ENCODE measurements at places on chromosomes 6 and 20.

GRCh38 chr6:24401458-24401857, 1.3 kb upstream of the MRS2 start:
- no peak for DNase-seq

GRCh38 chr6:11143394-11144371, 32.2 kb upstream of the ERVFRD-1 start:
- peak; percentile 57 for DNase-seq

DNA sequence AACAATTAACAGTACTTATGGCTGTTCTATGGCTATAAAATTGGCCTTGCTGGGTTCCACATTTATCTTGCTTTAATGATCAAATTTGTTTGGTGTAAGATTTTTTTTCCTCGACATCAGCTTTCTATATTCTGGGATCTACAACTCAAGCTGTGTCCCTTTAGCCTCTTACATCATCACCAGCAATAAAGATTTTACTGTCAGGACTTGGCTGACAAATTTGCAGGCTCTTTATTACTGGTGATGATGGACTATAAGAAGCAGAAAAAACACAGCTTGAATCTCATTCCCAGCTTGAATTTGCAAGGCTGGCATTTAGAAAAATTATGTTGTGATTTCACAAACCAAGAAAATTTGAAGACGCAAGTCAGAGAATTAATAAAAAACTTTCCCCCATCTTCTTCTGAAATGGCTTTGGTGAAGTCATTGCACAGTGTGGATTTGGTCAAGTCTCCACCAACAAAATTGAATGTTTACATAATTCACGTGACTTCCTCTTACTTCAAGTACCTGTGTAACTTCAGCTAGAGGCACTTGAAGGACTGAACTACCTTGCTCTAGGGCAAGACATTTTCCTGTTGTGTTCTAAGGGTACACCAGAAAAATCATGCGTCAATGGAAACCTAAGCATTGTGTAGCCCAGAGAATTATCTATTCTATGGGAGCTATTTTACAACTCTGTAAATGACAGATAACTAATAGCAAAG, 175.0 kb downstream of the CBLN4 start:
- DNase-seq: no peak

DNA sequence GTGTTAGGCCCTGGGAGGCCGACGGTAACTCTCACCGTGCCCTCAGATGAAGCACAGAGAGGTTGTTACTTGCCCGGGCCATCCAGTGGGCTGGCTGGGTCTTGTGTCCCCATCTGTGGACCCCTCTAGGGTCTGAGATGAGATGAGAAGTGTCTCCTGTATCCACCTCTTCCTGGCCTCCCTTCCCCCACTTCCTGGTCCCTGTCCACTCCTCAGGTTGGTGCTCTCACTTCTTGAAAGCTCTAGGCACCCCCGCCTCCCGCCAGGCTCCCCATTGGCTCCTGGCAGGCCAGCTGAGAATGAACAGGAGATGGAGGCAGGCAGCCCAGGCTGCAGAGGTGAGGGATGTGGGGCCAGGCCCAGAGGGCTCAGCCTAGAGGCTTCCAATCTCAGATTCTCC, 1.5 kb downstream of the MMP24OS start:
- no peak for DNase-seq

DNA sequence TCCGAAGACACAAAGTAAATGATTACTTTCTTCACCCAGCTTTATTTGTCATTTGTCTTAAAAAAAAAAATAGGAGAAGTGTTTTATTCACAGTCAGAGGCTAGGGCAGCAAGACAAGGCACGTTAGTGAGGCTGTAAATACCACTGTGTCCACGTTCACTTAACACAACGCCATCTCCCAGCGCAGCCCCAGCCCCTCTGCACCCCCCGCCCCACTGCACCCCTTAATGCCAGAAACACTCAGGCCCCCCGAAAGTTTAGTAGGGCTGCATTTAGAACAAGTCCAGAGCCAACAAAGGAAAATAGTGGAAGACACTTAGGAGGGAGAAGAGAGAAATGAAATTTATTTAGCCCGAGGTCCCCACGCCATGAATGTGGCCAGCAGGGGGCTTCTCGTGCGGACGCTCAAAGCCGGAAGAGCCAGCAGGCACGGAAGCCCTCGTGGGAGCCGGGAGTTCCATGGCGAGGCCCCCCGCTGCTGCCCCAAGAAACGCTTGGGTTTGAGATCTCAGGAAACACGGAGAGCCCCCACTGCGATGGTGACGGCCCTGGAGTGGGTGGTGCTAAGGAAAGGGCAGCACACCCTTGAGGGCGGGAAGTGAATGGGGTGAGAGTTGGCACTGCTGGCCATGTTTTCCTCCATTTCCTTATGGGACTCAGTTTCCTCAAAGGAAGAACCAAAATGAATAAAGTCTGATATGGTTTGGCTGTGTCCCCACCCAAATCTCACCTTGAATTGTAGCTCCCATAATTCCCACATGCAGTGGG, 50.2 kb downstream of the IYD start:
- DNase-seq: no peak

- no peak for DNase-seq
These were observed 100.0 kb downstream of the PRDM1 start for GRCh38 chr6:106186172-106186571.

DNA sequence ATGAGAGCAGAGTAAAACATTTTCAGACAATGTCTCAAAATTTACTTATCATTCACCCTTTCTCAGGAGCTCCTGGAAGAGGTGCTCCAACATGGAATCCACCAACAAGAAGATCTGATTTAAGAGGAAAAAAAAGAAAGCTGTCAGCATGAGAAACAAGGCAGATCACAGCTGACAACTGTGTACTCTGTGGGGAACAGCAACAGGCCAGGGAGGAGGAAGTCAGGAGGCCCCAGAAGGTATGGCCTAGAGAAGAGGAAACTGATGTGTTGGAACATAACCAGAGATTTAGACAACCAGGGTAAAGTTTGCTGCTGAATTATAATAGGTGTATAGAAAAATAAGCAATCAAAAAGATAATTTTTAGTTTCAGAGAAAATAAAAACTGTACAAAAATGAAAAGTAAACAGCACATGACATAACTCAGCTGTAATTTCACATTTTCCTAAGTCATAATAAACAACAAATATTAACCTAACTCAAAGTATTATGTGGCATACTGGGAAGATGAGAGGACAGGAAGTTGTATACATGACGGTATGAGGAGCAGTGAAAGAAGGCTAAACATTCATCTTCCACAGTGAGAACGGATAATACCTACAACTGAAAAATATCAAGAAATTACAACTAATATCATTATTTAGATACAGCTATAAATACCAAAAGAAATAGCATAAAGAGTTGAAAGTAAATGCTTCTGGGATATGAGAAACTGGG, 113.6 kb upstream of the EMILIN3 start:
- DNase-seq: no peak

- no peak for DNase-seq
These were observed 640.2 kb downstream of the PTPRT start for GRCh38 chr20:42549496-42549895.

- no peak for DNase-seq
These were observed 42.4 kb upstream of the GCLC start for GRCh38 chr6:53587291-53587690.

- DNase-seq: no peak
These were observed 158.0 kb upstream of the PMEPA1 start for GRCh38 chr20:57867807-57868206.

- DNase-seq: no peak
These were observed 303.6 kb upstream of the SLC35B3 start for GRCh38 chr6:8738951-8739350.

GRCh38 chr20:41085606-41086005, 51.7 kb upstream of the PLCG1 start:
- no peak for DNase-seq

DNA sequence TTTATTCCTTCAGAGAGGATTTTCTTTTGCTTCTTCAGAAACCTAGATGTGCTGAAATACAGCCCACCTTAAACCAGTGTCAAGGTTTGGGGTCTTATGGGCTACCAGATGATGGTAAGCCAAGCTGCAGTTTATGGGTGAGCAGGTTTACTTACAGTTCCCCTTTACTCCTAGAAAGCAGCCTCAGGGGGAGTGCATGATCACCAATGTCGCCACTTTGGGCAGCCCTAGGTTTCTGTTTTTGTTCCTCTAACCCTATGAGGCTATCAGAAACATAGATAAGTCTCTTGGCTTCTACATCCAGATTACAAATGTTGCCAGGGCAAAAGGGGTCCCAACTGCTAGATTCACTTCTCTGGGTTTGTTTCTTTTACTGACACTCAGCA, 67.2 kb downstream of the TRIM27 start:
- DNase-seq: no peak

DNA sequence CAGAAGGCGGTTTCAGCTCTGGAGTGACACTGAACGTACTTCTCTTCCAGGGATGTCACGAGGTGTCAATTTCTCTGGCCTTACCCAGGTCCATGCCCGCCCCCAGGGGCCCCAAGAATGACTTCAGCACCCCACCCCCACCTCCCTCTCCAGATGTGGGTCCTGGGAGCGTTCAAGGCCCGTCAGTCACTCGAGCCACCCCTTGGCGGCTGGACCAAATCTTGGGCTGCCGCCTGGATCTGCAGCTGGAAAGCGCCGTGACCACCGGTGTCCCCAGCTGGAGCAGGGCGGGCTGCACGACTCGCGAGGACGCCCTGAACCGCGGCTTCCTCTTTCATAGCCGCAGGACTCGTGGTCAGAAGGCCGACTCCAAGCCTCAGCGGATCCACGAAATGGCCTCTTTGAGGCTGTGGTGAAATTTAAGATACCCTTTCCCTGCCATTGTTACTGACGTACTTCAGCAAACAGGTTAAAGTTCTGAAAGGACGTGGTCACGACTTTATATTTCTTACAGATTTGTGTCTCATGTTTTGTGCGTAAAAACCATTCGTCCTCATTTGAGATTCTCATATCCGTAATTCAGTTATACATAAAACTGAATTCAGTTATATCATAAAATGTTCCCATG, 29.3 kb downstream of the TRIM38 start:
- peak; percentile 15 for DNase-seq

DNA sequence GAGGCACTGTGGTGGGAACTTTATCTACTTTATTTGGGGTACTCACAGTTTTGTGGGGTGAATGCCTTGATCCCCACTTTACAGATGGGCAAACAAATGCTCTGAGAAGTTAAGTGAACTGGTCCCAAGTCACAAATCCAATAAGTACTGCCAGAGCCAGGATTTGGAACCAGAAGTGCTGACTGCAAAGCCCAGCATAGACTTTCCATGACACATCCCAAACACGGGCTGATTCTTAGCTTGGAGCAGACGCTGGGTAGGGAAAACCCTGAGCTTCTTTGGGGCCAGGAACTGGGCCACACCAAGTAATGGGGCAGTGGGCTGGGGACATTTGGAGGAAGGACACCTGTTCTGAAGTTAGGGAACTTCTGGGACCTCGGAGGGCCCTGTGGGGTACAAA, 20.3 kb downstream of the RIN2 start:
- DNase-seq: no peak

GRCh38 chr6:165662749-165663376, at the start of gene PDE10A:
Gene PDE10A, minus strand, starts transcription at chr6:165663241. Its CDS starts 430 bp downstream, at chr6:165662811.
- no peak for DNase-seq

DNA sequence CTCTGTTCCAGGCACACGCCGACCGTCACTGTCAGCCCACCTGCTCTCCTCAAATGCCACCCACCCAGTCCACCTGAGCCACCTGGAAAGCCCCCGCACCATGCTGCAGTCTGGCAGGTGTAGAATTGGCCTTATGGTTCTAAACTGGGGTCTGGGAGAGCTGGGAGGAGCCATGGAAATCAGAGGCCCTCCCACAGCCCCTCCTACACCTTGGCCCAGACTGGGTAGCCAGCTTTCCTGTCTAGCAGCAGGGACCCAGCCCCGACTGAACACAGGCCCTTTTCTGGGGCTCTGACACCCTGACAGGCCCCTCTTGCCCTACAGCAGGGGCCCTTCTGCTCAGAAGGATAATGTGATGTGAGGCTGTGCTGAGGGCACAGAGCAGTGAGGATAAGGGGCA, 31.1 kb downstream of the LRFN2 start:
- no peak for DNase-seq

- DNase-seq: no peak
These were observed 7.9 kb upstream of the MCHR2 start for GRCh38 chr6:100001915-100002388.

DNA sequence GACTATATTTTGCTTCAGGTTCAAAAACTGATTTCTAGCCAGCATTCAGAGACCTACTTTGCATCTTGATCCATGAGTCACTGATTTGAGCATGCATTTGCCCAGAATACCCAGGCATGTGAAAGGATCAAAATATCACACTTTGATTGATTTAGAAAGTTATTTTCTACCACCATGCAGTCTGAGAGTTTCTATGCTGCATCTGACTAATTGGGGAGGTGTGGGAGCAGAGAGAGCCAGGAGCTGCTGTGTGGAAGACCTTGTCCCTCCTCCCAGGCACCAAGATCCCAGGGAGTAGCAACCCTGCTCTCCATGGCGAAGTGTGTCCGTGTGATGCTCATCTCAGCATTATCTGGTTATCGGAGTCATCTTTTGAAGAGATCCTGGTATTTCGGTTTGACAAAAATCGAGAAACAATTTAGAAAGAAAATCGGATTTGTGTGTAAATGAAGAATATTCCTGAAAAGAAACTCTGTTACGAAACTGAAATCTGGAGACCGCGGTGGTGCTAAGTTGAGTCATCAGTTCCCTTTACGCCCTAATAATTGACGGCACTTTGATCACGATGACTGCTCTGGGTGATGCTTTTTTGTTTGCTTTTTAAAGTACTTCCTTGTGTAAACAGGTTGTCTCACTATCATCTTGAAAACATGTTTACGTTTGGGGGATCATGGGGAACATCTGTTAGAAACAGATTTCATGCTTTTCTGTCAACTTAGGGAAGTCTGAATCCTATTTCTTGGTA, 193.4 kb downstream of the BACH2 start:
- DNase-seq: no peak

- DNase-seq: no peak
These were observed 291.0 kb upstream of the SUPT3H start for GRCh38 chr6:45668705-45669104.

- no peak for DNase-seq
These were observed 3.7 kb downstream of the TFAP2D start for GRCh38 chr6:50716899-50717509.

DNA sequence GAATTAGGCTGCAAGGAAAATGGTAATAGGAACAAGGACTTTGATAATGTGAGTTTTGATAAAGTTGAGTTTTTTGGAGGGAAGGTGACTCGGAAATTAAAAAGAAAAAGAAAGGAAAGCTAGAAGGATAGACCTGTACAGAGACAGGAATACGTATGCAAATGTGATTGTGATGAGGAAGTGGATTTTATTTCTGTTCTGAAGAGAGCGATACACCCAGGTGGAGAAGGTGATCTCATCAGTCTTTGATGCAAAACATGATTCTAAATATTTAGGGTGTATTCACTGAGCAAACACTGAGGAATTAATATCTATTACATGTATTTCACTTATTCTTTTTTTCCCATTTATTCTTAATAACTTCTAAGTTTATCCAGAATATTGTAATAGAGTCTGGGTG, 9.2 kb upstream of the PLEKHG1 start:
- DNase-seq: no peak
